ENCODE measurements at places on chromosomes 12 and 14. TPM values are rescaled to one million over a fixed set of nuclear protein-coding genes. Genes with fewer than 3 reads are reported as not detected.

- no peaks in the 10 kb centered on the region for H3K36me3 ChIP-seq
- H3K27ac ChIP-seq, result no peak overlapping the region
- no peaks in the 10 kb centered on the region for H3K27me3 ChIP-seq
- no peaks in the 10 kb centered on the region for H3K4me1 ChIP-seq
- DNase-seq, result no peak
These were observed 136.6 kb upstream of the ATXN7L3B start for GRCh38 chr12:74401035-74401434.

DNA sequence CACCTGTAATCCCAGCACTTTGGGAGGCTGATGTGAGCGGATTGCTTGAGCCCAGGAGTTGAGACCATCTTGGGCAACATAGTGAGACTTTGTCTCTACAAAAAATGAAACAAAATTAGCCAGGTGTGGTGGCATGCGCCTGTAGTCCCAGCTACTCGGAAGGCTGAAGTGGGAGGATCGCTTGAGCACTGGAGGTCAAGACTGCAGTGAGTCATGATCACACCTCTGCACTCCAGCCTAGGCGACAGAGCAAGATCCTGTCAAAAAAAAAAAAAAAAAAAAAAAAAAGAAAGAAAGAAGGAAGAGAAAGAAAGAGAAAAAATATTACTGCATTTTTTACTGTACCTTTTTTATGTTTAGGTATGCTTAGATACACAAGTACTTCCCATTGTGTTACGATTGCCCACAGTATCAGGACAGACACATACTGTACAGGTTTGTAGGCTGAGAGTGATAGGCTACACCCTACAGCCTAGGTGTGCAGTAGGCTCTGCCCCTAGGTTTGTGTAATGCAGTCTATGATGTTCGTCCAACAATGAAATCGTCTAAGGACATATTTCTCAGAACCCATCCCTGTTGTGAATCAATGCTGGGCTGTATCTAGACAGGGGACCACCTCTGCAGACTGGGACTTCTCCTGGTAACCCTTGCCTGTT lies 160.4 kb upstream of the PWP1 start:
- H3K4me1 ChIP-seq, result no peaks in the 10 kb centered on the region
- H3K36me3 ChIP-seq, result no peaks in the 10 kb centered on the region
- no peaks in the 10 kb centered on the region for H3K27me3 ChIP-seq
- H3K4me3 ChIP-seq, result no peak overlapping the region

DNA sequence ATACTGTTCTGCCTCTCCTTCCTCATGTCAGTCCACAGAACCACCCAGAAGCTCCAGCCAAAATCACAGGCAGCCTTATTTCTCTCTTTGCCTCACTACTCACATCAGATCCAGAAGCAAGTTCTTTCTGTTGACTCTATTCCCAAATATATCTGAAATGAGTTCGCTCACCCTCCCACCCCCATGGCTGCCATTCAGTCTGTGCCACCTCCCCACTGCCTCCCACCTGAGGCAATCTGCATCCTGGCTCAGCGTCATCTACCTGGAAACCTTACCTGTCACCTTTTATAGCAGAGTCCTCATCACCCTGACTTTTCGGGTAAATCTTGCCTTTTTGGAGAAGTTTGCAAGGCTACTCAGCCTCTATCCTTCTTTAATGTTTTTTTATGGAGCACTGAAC lies 501.8 kb downstream of the BCL11B start:
- DNase-seq, result no peak
- no peaks in the 10 kb centered on the region for H3K4me1 ChIP-seq
- no peaks in the 10 kb centered on the region for H3K27me3 ChIP-seq
- H3K4me3 ChIP-seq, result no peak overlapping the region

DNA sequence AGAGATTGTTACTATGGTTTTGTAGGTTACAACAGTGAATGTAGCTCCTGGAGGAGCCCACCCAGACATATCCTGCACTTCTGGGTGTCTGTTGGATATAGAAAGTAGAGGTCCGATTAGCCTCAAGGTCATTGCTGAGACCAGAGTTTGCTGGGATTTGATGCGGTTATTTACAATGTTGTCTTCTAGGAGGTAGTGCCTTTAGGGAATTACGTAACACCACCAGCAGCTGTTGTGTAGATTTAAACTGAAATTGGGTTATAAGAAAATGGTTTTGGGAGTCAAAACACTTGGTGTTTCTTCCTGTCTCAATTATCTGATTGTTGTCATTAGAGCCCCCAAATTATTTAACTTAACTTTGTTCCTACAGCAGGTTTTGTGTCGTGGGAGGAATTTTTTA lies 225.3 kb upstream of the PELI2 start:
- DNase-seq, result no peak
- H3K4me3 ChIP-seq, result no peak overlapping the region
- no peak overlapping the region for H3K27ac ChIP-seq

DNA sequence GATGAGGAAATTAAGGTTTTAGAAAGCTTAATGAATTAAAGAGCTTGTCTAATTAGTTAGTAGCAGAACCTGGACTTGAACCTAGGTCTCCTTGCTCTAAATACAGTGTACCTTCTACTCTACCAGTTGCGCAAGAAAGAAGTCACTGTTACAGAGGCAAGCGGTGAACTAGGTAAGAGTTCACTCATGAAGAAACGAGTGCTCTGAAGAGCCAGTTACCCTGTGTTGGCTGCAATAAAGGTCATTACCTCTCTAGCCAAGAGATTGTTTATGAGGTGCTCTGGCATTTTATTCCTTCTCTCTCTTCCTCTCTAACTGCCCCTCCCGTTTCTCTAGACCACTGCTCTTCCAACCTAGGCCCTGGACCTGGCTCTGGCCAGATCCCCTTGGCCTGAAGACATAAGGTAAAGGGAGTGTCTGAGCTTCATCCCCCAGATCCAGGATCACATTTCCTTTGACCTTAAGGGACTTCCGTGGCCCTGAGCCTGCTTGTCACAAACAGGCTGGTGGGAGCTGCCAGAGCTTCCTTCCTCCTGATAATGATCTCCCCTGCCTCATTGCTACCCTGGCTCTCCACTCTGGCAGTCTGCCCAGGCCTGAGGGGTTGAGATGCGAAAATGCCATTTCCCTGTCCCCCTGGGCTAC lies 1.9 kb downstream of the RNASE7 start:
- H3K36me3 ChIP-seq, result no peaks in the 10 kb centered on the region
- H3K4me3 ChIP-seq, result no peak overlapping the region
- peaks cover 6% of the 10 kb centered on the region for H3K4me1 ChIP-seq
- no peaks in the 10 kb centered on the region for H3K27me3 ChIP-seq

- H3K27me3 ChIP-seq, result no peaks in the 10 kb centered on the region
- no peak for DNase-seq
- no peak overlapping the region for H3K27ac ChIP-seq
- no peaks in the 10 kb centered on the region for H3K4me1 ChIP-seq
These were observed 35.7 kb downstream of the SLC38A4 start for GRCh38 chr12:46790066-46790465.

DNA sequence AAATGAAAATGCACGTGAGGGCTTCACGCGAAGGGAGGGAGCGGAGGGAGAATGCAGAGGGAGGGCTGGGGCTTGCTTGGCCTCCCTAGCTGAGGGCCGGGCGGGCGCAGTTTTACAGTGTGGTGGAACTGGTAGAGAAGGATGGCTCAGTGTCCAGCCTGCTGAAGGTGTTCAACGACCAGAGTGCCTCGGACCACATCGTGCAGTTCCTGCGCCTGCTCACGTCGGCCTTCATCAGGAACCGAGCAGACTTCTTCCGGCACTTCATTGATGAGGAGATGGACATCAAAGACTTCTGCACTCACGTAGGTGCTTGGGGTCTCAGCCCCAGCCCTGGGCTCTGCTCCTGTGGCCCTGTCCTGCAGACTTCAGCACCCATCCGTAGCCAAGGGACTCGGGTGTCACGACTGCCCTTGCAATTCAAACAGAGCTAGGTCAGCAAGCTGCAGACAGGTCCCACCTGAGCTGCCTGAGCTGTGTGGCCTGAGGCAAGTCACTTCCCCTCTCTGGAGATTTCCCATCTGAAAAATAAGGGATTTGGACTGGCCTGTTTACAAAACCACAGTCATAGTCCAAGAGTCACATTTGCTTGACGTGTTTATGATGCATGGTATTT lies 18.4 kb downstream of the OTUB2 start:
- DNase-seq, result no peak
- H3K4me3 ChIP-seq, result no peak overlapping the region
- H3K27me3 ChIP-seq, result no peaks in the 10 kb centered on the region
- H3K4me1 ChIP-seq, result no peaks in the 10 kb centered on the region

DNA sequence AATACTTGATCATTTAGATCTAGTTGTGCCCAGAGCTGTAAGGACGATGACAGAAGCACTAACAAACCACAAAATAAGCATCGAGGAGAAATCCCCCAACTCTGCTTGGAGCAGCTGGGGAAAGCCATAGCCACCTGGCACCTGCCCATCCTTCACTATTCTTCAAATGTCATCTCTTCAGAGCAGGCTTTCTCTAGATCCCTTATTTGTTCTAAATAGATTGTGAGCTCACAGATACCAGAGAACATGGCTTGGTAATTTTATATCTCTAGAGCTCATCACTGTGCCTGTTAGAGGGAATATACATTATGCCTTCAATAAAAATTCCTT lies 50.9 kb downstream of the GRIP1 start:
- H3K27me3 ChIP-seq, result no peaks in the 10 kb centered on the region
- no peak for DNase-seq
- no peak overlapping the region for H3K4me3 ChIP-seq
- H3K27ac ChIP-seq, result no peak overlapping the region

GRCh38 chr12:118958520-118958919 lies 22.8 kb upstream of the SRRM4 start:
- no peaks in the 10 kb centered on the region for H3K27me3 ChIP-seq
- H3K36me3 ChIP-seq, result no peaks in the 10 kb centered on the region
- no peak for DNase-seq
- no peaks in the 10 kb centered on the region for H3K4me1 ChIP-seq
- H3K27ac ChIP-seq, result no peak overlapping the region

DNA sequence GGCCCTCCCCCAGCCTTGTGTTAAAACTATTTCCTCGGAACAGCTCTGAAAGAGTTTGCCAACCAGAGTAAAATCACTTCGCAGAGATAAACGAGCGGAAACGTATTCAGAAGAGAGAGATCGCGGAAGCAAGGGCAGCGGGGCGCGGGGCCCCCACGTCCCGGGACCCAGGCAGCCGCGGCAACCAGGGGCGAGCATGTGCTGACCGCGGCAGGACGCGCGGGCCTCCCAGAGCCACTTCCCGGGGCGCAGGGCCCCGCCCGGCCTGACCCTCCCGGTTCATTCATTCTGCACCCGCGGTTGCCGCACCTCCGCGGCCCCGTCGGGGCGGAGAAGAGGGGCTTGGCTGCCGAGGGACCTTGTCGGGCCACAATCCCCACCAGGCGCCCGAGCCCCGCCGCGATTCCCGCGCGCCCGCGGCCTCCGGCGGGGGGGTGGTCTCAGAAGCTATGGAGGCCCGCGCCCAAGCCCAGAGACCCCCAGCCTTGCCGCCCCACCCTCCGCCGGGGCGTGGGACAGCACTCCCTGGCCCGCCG lies 598 bp downstream of the UBE2N start:
- H3K4me1 ChIP-seq, result peaks cover 52% of the 10 kb centered on the region
- no peaks in the 10 kb centered on the region for H3K36me3 ChIP-seq
- H3K4me3 ChIP-seq, result peak overlapping the region; percentile 64
- no peaks in the 10 kb centered on the region for H3K27me3 ChIP-seq
- H3K27ac ChIP-seq, result peak overlapping the region; percentile 82
- DNase-seq, result peak; percentile 45

DNA sequence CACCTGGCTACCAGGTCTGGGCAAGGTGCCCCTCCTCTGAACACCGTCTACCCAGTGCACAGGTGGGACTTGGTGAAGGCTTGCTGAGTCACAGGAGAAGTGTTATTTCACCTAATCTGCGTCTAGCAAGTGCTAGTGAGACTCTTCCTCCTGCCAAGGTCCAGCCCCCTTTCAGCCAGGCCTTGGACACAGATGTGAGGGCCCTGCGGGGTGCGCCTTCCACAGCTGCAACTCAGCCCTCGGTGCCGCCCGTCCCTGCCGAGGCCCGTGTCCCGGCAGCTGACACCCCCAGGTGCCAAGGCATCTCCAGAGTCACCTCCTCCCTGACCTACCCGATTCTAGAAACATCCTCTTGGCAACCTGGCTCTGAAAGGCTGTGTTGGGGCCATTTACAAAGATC lies 55.1 kb downstream of the PRIMA1 start:
- H3K27ac ChIP-seq, result no peak overlapping the region
- no peaks in the 10 kb centered on the region for H3K36me3 ChIP-seq
- no peak for DNase-seq
- H3K4me3 ChIP-seq, result no peak overlapping the region
- no peaks in the 10 kb centered on the region for H3K27me3 ChIP-seq

DNA sequence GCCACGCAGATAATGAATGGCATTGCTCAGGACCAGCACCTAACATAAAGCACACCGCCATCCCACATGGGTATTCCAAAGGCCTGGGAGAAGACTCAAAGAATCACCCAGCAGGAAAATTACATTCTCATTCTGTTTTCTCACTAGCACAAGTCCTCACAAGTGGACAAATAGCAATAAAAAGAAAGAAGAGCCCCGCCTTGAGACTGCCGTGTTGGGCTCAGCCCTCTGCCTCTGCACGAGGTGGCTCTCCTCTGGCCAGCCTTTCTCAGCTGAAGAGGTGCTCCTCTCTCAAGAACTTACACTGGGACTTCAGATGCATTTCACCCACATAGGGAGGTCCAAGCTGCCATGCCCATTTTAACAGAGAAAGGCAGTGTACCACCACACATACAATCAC lies 207.5 kb downstream of the SPTSSA start:
- DNase-seq, result no peak
- H3K4me1 ChIP-seq, result no peaks in the 10 kb centered on the region
- H3K4me3 ChIP-seq, result no peak overlapping the region
- no peaks in the 10 kb centered on the region for H3K27me3 ChIP-seq
- no peak overlapping the region for H3K27ac ChIP-seq

DNA sequence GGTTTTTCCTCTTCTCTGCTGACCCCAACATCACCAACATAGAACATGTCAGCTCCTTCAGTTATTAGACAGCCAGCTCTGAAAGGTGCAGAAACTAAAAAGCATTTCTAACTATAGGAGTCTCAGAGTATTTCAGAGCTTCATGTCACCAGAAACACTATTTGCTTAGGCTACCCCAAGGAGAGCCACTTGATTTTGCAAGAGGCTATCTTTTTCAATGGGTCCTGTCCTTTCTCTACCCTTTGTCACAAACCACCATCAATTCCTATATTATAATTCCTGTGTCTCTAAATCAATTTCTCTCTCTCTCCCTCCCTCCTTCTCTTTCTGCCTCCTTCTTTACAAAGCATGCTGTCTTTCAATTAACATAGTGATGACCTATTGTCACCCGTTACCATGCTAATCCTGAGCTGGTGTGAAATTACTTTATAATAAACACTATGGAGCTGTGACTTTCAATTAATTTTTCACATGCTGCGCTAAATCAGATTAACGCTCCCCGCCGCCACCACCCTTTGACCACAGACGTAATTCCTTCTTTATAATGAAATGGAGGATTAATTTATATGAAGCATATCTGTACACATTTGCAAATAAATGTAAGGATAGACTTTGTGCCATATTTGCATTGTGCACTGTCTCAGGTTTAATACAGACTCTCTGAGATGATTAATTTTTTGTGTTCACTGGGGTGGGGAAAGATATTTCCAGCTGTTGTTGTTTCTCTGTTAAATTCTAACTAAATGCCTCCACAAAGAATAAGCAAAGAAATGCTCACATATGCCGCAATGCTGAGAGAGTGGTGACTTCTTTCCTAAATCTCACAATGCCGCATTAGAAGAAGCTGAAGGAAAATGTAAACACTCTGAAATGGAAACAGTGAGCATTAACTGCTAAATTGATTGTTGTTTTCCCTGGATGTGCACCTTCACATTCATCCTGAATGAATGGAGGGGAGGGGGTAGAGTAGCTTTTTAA lies 418.6 kb downstream of the PDZRN4 start:
- DNase-seq, result no peak
- H3K27me3 ChIP-seq, result no peaks in the 10 kb centered on the region
- no peaks in the 10 kb centered on the region for H3K36me3 ChIP-seq
- H3K4me3 ChIP-seq, result no peak overlapping the region
- H3K4me1 ChIP-seq, result no peaks in the 10 kb centered on the region

The RTL1 gene
- total RNA-seq, result not detected

The SART3 gene
- total RNA-seq, result 82.4 TPM

The CLSTN3 gene
- 17.7 TPM for total RNA-seq

The PLBD1 gene
- total RNA-seq, result 0.24 TPM

The UTP20 gene
- total RNA-seq, result 58.8 TPM

The SLCO1C1 gene
- total RNA-seq, result not detected

All from CD8-positive, alpha-beta memory T cell (primary cell).